ENCODE measurements at places on chromosomes 1 and 21.

- no peak for DNase-seq
These were observed 9.2 kb upstream of the TTC4 start for GRCh38 chr1:54706419-54706818.

- DNase-seq = no peak
These were observed 141.4 kb downstream of the SYF2 start for GRCh38 chr1:25090707-25091422.

GRCh38 chr21:16307256-16307655 lies 577.5 kb downstream of the USP25 start:
- DNase-seq = no peak

GRCh38 chr1:231252336-231252735 lies 11.3 kb downstream of the GNPAT start:
- no peak for DNase-seq

- no peak for DNase-seq
These were observed 625 bp upstream of the DARS2 start for GRCh38 chr1:173823781-173824314.

GRCh38 chr1:27887215-27888021 lies 15.1 kb downstream of the THEMIS2 start:
- DNase-seq = no peak

GRCh38 chr1:219858980-219859379 lies 69.4 kb downstream of the SLC30A10 start:
- no peak for DNase-seq

DNA sequence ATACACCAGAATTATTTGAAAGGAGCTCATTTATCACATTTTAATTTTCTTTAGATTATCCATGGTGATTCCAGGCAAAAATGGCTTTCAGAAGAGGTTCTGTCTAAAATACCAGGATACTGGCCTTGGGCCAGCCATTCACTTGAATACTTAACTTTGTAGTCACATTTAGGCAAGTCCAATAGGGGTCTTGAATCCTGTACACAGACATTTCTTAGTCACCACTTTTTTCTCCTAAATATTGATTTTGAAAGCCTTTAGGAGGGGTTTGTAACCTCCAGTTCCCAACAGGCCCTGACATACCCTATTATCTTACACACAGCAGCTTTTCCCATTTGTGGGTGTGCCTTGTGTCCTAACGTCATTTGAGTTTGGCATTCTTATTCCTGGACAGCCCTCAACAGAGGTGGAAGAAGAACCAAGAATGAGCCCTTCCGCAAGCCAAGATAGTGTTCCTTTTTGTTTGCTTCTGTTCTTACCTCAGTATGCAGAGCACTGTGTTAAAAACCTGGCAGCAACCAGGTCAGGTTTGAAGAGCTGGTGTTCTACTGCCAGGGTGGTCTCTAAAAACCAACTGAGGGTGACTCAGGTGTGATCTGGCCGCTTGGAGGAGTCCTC lies 19.5 kb downstream of the MAP3K7CL start:
- no peak for DNase-seq

DNA sequence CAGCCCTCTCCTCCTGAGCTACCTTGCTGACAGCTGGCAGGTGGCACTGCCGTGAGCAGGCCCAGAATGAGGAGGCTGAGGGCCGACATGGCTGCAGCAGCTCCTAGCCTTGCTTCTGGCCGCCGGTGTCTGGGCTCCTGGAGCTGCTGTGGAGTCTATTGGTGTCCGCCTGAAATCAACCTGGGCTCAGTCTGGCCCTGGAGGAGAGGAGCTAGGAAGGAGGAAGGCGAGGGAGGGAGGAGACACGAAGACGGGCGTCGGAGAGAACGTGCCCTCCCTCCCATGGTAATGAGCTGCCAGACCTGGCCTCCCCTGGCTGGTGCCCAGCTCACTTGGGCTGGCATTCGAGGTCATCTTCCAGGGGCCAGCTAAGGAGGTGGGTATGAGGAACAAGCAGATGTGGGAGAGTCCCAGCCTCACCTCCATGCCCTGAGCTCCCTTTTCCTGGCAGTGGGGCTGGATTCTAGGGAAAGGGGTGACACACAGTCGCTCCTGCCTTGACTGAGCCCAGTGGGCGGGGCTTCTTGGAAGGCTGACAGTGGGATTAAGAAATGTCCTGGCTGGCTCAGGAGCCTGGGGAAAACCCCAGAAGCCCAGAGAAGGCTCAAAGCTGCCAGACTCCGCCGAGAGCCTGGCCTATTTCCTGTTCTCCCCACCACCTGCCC lies at the start of gene PDZK1IP1:
TSS of gene PDZK1IP1 (minus strand) at position 193 of the 665 bp plus-strand sequence. CDS start at position 89, 104 bp downstream.
- DNase-seq = no peak

GRCh38 chr1:38831731-38832369 lies 27.7 kb downstream of the RRAGC start:
- DNase-seq = no peak

GRCh38 chr1:189424746-189425331 lies 1052.8 kb downstream of the BRINP3 start:
- DNase-seq = no peak

DNA sequence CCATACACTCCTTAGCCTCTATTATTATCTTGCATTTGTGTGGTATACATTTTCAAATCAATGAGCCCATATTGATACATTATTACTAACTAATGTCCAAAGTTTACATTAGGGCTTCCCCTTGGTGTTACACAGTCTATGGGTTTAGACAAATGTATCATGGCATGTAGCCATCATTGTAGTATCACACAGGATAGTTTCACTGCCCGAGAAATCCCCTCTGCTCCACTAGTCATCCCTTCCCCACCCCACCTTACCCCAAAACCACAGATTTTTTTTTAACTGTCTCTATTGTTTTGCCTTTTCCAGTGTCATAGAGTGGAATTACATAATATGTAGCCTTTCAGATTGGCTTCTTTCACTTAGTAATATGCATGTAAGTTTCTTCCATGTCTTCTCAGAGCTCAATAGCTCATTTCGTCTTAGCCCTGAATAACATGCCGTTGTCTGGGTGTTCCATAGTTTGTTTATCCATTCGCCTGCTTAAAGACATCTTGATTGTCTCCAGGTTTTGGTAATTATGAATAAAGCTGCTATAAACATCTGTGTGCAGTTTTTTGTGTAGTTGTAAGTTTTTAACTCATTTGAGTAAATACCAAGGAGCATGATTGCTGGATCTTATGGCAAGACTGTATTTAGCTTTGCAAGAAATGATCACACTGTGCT lies 86.4 kb upstream of the LYST start:
- DNase-seq = no peak

GRCh38 chr1:224387302-224387912 lies 30.7 kb downstream of the CNIH4 start:
- no peak for DNase-seq

DNA sequence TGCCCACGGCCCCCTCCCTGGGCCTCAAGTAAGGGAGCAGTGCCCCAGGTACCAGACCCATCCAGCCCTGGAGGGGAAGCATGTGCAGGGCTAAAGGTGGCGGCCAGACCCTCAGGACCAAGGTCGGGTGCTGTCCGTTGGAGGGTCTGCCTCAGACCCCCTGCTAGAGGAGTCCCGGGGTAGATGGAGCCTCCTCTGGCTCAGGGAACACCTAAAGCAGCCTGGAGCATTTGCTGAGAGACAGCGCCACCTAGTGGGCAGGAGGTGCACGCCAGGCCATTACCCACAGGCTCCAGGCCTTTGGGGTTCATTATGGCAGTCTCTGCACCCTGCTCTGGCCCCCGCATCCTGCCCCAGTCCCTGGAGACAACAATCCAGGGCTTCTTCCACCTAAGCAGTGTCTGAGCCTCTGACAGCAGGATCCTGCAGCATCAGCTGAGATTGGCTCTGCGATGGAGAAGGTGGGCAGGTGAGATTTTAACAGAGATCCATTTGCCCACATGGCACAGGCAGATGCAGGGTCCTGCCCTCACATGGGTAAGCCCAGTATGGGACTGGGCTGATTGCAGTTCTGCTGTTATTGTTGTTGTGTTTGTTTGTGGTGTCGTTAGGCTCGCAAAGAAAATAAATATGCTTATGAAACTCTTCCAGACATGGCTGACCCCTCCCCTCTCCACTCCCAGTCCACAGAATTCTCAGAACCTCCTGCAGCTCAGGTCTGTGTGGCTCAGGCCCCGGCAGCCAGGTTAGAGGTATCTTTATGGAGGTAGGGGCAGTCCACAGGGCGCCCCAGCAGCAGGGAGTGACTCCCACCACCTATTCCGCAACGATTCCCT lies 42.4 kb downstream of the CTNNBIP1 start:
- peak; percentile 48 for DNase-seq

- no peak for DNase-seq
These were observed 75.0 kb downstream of the IGSF21 start for GRCh38 chr1:18182398-18183160.

GRCh38 chr1:39427374-39427773 lies 64.1 kb upstream of the BMP8A start:
- DNase-seq = no peak

GRCh38 chr1:5830771-5831599 lies 161.2 kb downstream of the NPHP4 start:
- no peak for DNase-seq

- no peak for DNase-seq
These were observed 4.2 kb upstream of the TFF3 start for GRCh38 chr21:42319376-42319775.

DNA sequence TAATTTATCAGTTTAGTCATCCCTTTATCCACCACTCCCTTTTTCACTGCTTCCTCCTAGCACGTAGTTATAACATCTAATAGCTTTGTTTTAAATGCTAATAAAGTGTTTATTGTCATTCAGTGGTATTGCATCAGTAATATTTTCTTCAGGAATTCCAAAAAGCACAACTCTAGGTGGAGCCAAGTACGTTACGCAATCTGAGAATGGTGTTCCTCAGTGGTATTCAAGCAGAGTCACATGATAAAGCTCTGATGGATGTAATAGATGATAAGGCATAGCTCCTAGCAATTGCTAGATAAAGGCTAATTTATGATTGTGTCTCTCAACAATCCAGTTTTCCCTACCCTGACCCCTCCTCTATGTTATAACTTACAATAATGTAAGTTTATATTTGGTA lies 494.6 kb upstream of the ADGRL4 start:
- no peak for DNase-seq

GRCh38 chr1:206664740-206665139 lies 20.0 kb upstream of the MAPKAPK2 start:
- no peak for DNase-seq

DNA sequence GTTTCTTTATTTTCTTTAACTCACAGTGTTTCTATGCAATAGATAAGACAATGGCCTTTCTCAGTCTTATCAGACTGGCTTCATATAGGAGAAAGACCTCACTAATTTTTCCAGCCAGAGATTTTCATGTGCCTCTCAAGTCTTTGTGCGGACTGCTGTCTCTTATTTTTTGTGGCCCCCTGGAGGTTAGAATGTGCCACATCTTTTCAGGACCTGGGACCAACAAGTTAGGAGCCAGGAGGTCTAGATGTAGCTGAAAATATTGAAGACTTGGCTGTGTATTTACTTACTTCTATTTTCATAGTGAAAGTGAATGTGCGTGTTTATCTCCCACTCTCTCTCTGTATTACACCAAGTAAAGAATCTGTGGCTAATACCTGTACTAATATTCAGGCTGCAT lies 42.1 kb upstream of the CFHR3 start:
- DNase-seq = no peak

- no peak for DNase-seq
These were observed 42.9 kb upstream of the IFFO2 start for GRCh38 chr1:18999359-18999758.

- DNase-seq = no peak
These were observed 18.3 kb downstream of the SPATA21 start for GRCh38 chr1:16418823-16419425.

- DNase-seq = peak; percentile 63
These were observed 712 bp upstream of the LAMB3 start for GRCh38 chr1:209652873-209653401.
